ENCODE measurements at places on chromosomes 16 and 17. TPM values are rescaled to one million over a fixed set of nuclear protein-coding genes. Genes with fewer than 3 reads are reported as not detected.
A peak's percentile ranks its signal among the peaks of the same experiment; 100 is the strongest.

DNA sequence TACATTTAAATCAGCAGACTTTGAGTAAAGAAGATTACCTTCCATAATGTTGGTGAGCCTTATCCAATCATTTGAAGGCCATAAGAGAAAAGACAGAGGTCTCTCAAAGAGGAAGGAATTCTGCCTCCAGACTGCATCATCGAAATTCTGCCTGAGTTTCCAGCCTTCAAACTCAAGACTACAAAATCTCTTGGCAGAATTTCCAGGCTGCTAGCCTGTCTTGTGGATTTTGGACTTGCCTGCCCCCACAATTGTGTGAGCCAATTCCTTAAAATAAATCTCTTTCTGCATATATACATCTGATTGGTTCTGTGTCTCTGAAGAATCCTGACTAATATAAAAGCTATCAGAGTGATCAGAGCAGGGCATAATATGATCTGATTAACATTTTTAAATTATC, 216.6 kb upstream of the CPHXL start:
- no peak overlapping the region for H3K27ac ChIP-seq
- no peaks in the 10 kb centered on the region for H3K27me3 ChIP-seq
- no peak for DNase-seq
- no peak overlapping the region for H3K4me3 ChIP-seq
- H3K36me3 ChIP-seq = no peaks in the 10 kb centered on the region
- H3K4me1 ChIP-seq = peaks cover 7% of the 10 kb centered on the region

The UTS2R gene
- total RNA-seq = not detected

DNA sequence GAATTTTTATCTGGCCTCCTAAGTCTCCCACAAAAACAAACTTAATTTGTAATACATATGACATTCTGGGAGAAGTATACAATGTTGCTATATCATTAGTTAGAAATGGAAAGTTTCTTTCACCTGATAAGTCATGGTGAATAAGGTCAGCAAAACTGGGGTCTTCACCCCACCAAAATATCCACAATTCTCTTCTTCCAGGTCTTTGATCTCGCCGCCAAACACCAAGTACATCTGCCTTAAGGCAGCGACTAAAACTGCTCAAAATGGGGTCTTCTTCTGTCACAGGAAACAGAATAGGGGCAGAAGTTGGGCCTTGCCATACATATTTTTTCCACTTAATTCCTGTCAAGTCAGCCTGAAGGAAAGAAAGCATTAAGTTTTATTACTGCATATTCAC, 2.1 kb downstream of the MED13 start:
- peaks cover 22% of the 10 kb centered on the region for H3K4me1 ChIP-seq
- no peak for DNase-seq
- peak overlapping the region; percentile 95 for H3K27ac ChIP-seq
- H3K36me3 ChIP-seq = peaks cover 33% of the 10 kb centered on the region
- no peaks in the 10 kb centered on the region for H3K27me3 ChIP-seq

The CHD9NB gene
- total RNA-seq = 2.4 TPM

The TBC1D3E gene
- 3.8 TPM for total RNA-seq

GRCh38 chr16:61820398-61820797, 215.8 kb downstream of the CDH8 start:
- no peak overlapping the region for H3K27ac ChIP-seq
- no peak overlapping the region for H3K4me3 ChIP-seq
- no peaks in the 10 kb centered on the region for H3K36me3 ChIP-seq
- no peak for DNase-seq
- no peaks in the 10 kb centered on the region for H3K4me1 ChIP-seq

DNA sequence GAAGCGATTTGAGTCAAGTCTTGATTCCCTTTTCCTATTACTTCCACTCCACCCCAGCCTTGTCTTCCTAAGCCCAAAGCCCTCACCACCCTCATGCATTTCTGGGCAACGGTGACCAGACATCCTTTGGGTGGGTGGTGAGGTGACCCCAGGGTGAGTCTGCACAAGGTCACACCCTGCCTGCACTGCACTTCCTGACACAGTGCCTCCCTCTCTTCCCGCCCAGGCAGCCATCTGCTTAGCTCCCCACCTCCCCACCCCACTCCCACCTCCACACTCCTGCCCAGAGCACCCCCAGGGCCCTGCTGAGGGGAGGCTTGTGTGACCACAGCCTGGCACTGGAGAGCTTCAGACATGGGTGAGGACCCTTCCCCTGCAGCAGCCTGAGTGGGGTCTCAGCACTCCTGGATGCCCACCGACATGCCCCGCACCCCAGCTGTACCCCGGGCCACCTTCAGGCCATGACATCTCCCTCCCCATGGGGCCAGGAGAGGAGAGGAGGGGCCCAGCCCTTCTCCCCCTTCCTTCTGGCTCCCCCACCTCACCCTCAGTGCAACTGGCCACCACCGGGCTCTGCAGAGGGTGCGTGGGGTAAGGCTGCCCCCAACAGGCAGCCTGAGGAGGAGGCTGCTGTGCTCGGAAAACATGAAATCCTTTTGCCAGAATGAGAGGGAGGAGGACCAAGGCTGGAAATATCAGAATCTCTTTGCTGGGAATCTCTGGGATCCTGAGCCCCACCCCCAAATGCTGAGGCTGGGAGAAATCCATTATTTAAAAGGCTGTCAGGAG, 68.6 kb downstream of the CCT6B start:
- no peak for DNase-seq
- H3K27ac ChIP-seq = no peak overlapping the region
- H3K27me3 ChIP-seq = no peaks in the 10 kb centered on the region
- H3K36me3 ChIP-seq = no peaks in the 10 kb centered on the region

The CES4A gene
- total RNA-seq = 5.1 TPM

The DUS2 gene
- 26.4 TPM for total RNA-seq

The SLC5A2 gene
- total RNA-seq = not detected

- DNase-seq = no peak
- no peak overlapping the region for H3K4me3 ChIP-seq
- no peaks in the 10 kb centered on the region for H3K4me1 ChIP-seq
- H3K36me3 ChIP-seq = no peaks in the 10 kb centered on the region
- no peak overlapping the region for H3K27ac ChIP-seq
Measured at GRCh38 chr16:85948138-85948509, 49.2 kb downstream of the IRF8 start.

DNA sequence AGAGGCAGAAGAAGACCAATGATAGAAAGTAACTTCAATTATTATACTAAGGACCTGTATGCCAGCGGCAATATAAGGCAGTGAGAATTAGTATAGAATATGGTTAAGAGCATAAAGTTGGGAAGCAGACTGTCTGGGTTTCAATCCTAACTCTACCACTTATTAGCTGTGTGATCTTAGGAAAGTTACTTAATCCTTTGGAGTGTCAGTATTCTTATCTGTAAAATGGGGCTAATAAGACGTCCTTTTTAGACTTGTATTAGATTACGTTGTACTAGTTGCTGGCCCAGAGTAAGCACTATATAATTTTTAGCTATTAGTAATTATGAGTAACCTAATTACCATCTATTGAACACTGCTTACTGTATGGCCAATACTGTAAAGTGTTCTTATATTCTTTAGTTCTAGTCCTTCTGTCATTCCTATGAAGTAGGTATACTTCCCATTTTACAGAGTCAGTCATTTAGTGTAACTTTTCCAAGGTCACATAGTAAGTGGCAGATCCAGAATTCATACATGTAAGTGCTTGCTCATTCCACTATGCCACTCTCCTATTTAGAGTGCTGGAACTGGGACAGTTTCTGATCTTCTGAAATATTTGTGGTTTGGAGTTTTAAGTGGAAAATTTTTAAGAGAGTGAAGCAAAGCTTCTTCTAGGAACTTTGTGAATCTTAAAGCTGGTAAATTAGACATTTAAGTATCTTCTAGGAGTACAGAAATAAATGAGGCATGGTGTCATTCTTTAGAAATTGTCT, 22.5 kb downstream of the HEATR9 start:
- H3K27me3 ChIP-seq = no peaks in the 10 kb centered on the region
- H3K4me1 ChIP-seq = no peaks in the 10 kb centered on the region
- no peak for DNase-seq
- H3K27ac ChIP-seq = no peak overlapping the region
- peaks cover 83% of the 10 kb centered on the region for H3K36me3 ChIP-seq
- H3K4me3 ChIP-seq = no peak overlapping the region

GRCh38 chr17:34733333-34733732, 154.0 kb downstream of the TMEM132E start:
- no peak overlapping the region for H3K27ac ChIP-seq
- H3K4me1 ChIP-seq = no peaks in the 10 kb centered on the region
- H3K27me3 ChIP-seq = no peaks in the 10 kb centered on the region

DNA sequence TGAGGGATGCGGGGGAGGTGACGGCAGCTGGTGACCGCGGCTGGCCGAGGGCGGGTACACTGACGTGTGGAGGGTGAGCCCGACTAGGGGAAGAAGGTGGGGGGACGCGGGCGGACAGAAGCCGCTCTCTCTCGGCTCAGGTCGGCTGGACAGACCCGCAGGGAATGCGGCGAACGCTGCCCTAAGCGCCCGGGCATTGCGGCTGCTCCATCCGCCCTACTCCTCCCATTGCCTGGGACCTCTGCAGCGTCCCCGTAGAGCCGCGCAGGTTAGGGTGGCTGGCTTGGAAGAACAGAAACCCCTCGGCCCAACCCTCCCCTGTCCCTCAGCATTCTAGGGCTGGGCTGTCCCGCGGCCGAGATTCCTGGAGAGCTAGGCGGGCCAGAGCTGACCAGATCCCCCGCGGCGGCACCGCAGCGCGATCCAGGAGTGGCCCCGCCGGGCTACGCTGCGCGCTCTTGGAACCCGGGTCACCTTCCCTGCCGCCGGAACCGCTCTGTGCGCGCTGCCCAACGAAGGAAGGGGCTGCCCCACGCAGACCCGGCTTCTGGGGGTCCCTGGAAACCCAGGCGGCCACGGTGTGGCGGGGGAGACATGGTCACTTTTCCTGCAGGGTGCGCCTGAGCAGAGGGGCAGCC, 3.0 kb downstream of the DLX4 start:
- H3K36me3 ChIP-seq = no peaks in the 10 kb centered on the region
- no peak overlapping the region for H3K4me3 ChIP-seq
- no peak for DNase-seq
- peaks cover 51% of the 10 kb centered on the region for H3K27me3 ChIP-seq
- H3K4me1 ChIP-seq = peaks cover 6% of the 10 kb centered on the region

The PPM1E gene
- total RNA-seq = 0.54 TPM

The ZNF646 gene
- 12.6 TPM for total RNA-seq

GRCh38 chr17:80246266-80246681, 14.4 kb upstream of the RNF213 start:
- no peaks in the 10 kb centered on the region for H3K4me1 ChIP-seq
- DNase-seq = no peak
- peaks cover 15% of the 10 kb centered on the region for H3K36me3 ChIP-seq
- no peaks in the 10 kb centered on the region for H3K27me3 ChIP-seq
- H3K27ac ChIP-seq = no peak overlapping the region
- no peak overlapping the region for H3K4me3 ChIP-seq

All from MCF 10A (cell line).